Activated naive CD8-positive, alpha-beta T cell treated with anti-CD3 and anti-CD28 coated beads, Interleukin-2, amount 50 U/mL, for 16 hours (primary cell): ENCODE measurements at places on chromosomes 4 and X.
A peak's percentile ranks its signal among the peaks of the same experiment; 100 is the strongest.

DNA sequence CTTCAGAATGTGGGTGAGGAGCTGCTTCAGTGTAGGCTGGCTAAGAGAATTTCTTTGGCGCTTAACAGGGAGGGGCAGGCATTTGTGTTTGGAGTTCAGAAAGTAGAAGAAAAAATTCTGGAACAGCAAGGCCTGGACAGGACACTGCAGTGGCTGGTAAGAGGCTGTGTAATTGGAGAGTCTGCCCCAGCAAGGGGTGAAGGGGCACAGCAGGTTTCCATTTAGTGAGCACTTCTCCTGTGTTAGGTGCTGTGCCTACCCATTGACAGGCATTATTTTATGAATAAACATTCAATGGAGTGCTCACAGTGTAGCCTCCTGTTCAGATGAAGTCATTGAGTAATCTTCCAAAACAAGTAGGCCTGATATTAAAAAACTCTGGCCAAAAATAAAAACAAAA is 10.7 kb upstream of the CPE start:
- DNase-seq: no peak

DNA sequence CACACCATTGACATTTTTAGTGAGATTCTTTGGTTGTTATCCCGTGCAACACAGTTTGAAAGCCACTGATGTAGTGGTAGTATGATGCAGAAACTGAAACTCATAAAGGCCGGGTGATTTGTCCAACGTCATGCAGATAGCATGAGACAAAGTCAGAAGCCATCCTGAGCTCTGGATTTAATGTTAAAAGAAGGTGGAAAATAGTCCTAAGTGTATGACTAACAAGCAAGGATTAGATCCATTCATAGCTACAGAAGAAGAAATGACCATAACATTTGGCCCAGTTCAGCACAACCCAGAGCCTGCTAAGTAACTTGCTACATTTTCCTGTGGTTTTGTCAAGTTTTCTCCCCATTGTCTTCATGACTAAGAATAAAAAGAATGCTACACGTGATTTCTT is 142.4 kb downstream of the AMELX start:
- DNase-seq: no peak

GRCh38 chr4:85952972-85953650 is 406.7 kb downstream of the MAPK10 start:
- DNase-seq: no peak

- DNase-seq: no peak
These were observed 21.2 kb downstream of the TRAM1L1 start for GRCh38 chr4:117063961-117064696.

DNA sequence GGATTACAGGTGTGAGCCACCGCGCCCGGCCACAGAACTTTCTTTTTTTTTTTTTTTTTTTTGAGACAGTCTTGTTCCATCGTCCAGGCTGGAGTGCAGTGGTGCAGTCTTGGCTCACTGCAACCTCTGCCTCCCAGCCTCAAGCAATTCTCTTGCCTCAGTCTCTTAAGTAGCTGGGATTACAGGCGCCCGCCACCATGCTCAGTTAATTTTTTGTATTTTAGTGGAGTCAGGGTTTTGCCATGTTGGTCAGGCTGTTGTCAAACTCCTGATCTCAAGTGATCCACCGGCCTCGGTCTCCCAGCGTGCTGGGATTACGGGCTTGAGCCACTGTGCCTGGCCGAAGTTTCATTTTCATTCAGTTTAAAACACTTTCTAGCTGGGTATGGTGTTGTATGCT is 16.4 kb downstream of the FAM193A start:
- no peak for DNase-seq

- DNase-seq: peak; percentile 46
These were observed 10.0 kb upstream of the ASMTL start for GRCh38 chrX:1462596-1463251.

DNA sequence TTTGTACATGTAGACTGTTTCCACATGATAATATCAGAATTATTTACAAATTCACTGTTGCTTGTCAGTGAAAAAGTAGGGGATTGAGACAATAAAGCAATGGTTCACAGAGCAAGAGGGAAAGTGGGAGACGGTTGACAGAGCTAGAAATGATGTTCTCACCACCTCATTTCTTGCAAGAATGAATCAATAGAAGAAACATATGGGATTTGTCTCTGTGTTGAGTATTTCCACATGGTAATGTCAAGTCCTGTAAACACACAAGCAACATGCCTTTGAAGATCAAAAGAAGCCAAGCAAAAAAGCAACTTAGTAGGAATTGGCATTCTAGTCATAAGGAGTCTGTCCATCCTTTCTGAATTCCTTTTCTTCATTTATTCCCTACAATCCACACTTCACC is 1806.6 kb upstream of the AGA start:
- no peak for DNase-seq

DNA sequence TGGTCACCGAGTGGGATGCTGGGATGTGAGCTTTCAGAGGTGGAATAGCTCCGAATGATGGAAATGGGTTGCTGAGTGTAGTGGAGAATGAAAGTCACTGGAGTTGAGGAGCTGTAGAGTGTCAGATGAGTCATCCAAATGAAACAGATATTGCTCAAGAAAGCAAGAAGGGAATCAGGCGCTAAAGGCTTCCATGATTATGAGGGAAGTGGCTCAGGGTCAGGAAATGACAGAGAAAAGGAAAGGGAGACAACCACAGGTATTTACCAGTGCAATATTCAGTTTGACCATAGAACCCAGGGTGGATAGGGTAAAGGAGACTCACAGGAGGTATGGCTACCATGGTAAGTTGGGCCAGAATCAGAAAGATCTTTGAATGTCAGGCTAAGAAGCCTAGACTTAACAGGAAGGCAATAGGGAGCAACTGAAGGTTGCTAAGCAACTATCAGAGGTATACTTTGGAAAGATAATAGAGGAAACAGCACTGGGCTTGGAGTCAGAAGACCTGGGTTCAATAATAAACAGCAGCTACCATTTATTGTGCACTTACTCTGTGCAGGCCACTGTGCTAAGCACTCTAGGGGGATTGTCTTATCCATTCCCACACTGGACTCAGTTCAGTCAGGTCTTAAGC is 11.7 kb downstream of the LAS1L start:
- no peak for DNase-seq

DNA sequence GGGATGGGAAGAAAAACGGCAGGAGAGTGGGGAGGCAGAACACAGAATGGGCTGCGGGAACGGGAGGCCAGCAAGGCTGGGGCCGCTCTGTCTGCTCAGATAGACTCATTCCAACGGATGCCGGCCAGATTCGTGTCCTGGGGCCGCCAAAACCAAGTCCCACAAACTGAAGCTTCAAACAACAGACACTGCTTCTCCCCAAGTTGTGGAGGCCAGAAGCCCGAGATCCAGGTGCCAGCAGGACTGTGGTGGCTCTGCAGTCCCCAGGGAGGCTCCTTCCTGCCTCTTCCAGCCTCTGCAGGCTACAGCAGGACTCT is 100.6 kb downstream of the ADRA2C start:
- DNase-seq: no peak

DNA sequence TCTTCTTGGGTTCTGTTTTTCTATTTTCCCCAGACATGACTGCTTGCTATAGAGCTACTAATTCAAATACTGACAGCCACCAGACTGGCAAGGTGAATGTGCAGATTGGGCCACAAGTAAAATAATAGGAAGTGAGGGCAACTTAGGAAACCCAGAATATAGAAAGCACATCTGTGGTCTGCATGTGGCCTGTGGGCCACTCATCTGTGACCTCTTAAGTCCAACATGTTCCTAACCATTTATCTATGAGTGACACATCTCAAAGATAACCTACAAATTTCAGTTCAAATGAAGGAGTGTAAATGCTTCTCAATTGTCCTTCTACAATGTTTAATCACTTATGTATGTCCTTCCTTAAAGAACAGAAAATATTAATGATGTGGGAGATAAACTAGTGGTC is 128.9 kb downstream of the REELD1 start:
- DNase-seq: no peak

DNA sequence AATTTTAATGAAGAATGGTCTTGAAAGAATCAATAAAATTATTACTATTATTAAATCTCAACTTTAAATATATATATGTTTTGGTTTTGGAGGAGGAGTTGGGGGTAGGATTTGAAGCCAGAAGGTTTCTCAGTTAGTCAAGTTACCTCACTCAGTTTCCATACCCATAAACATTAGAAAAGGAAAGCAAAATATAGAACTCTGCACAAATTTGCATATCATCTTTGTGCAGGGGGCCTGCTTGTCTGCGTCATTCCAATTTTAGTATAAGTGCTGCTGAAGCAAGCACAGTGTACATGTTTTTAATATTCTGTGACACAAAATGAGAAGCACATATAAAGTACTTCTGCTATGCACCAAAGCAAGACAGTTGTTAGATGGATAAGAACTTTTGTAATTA is 47.5 kb upstream of the SCRG1 start:
- DNase-seq: no peak

- no peak for DNase-seq
These were observed 18.5 kb upstream of the UVSSA start for GRCh38 chr4:1328267-1329155.
